ENCODE measurements at places on chromosomes 1 and 21.

- DNase-seq = peak; percentile 33
Measured at GRCh38 chr1:177256153-177257075, 85.7 kb downstream of the BRINP2 start.

DNA sequence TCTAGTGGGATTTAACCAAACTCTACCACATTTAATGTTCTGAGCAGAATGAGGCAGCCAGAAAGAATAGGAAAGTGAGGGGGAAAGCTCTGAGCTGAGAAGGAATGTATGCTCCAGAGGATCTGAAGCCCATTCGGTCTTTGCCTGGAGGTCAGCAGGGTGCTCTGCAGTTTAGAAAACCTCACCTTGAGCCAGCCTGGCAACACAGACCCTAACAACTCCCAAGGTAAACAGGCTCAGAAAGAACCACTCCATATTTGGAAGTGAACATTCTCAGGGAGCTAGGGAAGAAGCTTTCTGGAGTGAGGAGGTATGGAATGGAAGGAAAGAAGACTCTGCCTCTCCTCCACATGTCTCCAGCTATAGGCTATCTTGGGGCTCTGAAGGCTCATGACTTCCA lies 398.8 kb downstream of the SEC16B start:
- no peak for DNase-seq

- no peak for DNase-seq
Measured at GRCh38 chr1:28180306-28181305, 4.1 kb upstream of the PTAFR start.

- peak; percentile 78 for DNase-seq
Measured at GRCh38 chr1:8740034-8740449, 77.4 kb downstream of the RERE start.

GRCh38 chr1:151060657-151061421 lies 642 bp downstream of the MLLT11 start:
- peak; percentile 24 for DNase-seq

DNA sequence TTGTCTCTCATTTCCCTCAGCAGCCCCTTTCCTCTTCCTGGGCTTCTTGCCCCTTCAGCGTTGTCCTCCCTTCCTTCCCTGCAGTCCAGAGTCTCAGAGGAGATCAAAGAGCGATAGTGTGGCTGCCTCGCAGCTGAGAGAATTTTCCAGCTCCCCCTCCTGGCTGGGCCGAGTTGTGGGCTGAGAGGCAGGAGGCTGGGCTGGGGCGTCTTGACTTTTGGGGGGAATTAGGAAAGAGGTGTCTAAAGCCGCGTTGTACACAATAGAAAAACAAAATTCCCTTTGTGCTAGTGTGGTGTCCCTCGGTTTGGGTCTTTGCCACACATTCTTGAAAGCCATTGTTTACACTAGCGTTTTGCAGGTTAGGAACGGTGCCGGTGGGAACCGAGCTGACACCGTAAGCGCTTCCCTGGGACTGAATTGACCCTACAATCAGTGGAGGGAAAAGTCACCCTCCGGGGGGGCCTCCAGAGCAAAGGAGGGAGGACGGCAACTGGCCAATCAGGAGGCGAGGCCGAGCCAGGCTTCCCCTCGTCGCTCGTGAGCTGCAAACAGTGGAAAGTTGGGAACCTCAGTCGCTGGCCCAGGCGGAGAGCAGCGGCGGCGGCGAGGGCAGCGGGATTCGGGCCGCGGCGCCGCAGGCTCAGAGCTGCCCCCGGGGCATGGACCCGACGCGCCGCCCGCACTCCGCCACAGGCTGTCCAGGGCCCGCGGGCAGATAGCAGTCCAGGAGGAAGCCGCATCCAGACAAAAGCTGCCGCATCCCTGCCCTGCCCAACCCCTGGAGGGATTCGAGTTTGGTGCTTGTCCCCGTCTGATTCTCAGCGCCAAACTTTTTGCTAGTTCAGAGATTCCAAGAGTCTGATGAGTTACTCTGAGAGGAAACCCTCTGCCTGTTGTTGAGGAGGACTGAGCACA lies at the start of gene HMCN1:
Gene HMCN1, plus strand, starts transcription at position 574 of the 918 bp plus-strand sequence. CDS start 389 bp downstream, outside the sequence.
- peak; percentile 61 for DNase-seq

- no peak for DNase-seq
Measured at GRCh38 chr1:112558634-112559033, 49.9 kb downstream of the WNT2B start.

- DNase-seq = no peak
Measured at GRCh38 chr1:157469752-157470675, 82.3 kb downstream of the FCRL5 start.

DNA sequence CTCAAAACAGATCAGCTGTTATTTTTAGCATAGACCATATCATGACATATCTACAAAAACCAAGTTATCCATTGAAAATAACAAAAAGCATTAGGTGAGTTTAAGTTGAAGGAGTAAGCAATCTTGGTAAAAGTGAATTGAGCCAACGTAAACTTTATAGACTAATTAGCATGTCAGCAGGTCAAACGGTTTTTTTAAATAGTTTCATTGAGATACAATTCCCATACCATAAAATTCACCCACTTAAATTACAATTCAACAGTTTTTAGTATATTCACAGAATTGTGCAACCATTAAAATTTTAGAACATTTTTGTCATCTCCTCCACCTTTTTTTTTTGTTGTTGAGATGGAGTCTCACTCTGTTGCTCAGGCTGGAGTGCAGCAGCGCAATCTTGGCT lies 92.1 kb downstream of the TGFBR3 start:
- DNase-seq = no peak

GRCh38 chr1:240811256-240811655 lies 199.3 kb upstream of the GREM2 start:
- DNase-seq = no peak

GRCh38 chr1:119141020-119141424 lies 569 bp upstream of the WARS2 start:
- peak; percentile 36 for DNase-seq

DNA sequence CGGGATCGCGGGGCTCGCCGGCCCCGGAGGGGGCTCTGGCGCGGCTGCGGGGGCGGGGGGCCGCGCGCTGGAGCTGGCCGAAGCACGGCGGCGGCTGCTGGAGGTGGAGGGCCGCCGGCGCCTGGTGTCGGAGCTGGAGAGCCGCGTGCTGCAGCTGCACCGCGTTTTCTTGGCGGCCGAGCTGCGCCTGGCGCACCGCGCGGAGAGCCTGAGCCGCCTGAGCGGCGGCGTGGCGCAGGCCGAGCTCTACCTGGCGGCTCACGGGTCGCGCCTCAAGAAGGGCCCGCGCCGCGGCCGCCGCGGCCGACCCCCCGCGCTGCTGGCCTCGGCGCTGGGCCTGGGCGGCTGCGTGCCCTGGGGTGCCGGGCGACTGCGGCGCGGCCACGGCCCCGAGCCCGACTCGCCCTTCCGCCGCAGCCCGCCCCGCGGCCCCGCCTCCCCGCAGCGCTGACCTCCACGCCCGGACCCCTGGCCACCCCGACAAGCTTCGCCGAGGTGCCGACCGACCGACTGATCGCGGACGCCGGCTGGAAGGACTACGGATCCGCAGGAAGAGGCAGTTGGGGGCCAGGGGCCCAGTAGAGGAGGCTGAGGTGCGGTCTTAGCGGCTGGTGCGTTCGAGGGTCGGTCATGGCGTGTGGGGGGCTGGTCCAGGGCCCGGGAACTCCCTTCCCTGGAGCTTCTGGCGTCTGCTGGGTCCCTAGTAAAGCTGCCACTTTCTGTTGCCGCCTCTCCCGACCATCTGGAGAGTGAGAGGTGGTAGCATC lies 711 bp downstream of the TRNP1 start:
- peak; percentile 40 for DNase-seq

DNA sequence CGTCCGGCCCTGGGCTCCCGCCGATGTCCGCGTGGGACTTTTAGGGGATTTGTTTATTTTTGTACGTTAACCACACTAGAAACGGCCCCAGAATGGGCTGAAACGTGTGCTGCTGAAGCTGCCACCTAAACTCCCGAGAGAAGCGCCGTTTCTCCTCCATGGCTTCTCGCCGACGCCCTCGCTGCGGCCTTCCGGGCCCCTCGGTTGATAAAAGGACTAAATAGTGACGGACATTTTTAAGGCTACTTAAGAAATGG lies 678 bp upstream of the PTTG1IP start:
- DNase-seq = no peak

DNA sequence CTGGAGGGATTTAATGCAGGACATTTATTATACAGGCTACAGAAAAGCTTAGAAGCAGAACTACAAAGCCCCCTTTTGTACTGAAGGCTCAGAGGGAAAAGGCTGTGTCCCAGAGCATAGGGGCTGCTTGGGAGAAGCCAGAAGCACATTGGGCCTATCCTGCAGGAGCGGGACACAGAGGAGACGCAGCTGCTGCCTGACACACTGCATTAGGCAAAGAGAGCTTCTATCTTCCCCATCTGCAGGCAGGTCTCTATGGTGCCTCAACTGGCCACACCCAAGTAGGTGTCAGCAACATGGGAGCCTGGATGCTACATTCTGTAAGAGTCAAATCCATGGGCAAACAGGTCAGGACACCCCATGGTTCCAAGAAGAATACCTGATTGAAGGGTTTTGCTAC lies 595.9 kb downstream of the AJAP1 start:
- no peak for DNase-seq

DNA sequence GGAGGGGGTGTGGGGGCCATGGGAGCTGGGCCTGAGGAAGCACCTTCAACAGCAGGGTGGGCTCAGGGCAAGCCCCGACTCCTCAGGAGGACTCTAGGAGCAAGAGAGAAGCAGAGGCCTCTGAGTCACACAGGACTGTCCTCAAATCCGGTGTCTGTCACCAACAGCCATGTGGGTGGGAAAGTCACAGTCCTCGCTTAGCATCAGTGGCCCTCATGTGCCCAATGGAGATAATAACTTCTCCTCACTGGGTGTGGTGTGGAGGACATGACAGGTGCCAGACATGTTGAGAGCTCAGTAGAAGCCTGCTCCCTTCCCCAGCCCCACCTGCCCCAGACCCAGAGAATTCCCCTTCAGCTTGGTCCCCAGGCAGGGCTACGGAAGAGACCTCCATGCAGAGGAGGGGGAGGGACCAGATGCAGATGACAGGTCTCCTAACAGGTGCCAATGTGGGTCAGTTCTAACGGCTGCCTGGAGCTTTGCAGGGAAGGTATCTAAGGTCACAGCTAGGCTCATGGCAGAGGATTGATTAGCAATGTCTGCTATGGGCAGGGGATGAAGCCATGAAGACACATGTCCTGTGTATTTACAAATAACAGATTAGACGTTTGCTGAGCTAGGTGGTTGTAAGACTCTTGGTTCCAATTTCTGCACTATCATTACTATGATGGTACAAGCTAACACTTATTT lies 30.2 kb downstream of the TTC39A start:
- no peak for DNase-seq

- DNase-seq = no peak
Measured at GRCh38 chr1:48760857-48761256, 15.8 kb downstream of the BEND5 start.

DNA sequence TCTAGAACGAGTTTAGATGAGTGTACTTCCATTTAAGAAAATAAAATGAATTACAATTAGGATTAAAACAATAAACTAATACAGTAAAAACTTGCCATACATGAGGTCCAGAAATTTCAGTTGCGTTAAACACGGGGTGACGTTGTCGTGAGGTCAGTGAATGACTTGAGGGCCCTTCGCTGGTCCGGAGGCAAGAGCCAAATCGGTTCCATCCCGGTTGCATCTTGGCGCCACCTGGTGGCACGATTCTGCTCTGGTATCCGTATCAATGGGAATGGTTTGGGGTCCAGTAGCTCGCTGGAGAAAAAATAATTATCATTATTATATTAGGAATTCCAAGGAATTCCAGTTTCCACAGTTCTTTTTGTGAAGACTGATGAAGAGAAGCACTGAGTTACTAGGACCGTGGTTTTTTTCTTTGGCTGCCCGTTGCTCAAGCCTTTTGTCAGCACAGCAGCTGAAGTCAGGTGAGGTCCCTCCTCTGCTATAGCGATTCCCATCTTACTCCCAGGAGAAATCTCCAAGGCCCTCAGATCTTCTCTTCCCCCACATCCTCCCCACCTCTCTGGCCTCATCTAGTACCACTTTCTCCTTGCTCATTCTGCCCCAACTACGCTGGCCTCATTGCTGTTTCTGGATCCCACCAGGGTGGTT lies 161.4 kb downstream of the SLC35F3 start:
- DNase-seq = peak; percentile 77

DNA sequence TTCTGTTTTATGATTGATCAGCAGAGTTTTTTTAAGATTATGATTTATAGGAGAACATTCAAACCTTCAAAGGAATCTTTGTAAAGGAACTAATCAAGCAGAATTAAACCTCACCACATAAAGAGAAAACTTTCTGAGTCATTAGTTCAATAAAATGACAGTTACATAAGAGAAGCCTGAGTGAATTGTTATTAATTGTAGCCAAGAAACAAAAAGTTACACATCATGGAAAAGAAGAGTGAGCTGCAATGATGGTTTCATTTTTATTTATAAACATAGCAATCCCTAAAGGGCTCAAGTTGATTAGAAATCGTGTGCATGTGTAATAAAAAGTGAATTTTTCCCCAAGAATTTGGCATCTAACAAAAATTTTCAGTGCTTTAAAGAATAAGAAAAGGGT lies 731.4 kb downstream of the LTN1 start:
- no peak for DNase-seq

- DNase-seq = no peak
Measured at GRCh38 chr21:43972850-43973633, 39.1 kb upstream of the TRAPPC10 start.

- DNase-seq = no peak
Measured at GRCh38 chr1:212607913-212608391, 609 bp upstream of the ATF3 start.

DNA sequence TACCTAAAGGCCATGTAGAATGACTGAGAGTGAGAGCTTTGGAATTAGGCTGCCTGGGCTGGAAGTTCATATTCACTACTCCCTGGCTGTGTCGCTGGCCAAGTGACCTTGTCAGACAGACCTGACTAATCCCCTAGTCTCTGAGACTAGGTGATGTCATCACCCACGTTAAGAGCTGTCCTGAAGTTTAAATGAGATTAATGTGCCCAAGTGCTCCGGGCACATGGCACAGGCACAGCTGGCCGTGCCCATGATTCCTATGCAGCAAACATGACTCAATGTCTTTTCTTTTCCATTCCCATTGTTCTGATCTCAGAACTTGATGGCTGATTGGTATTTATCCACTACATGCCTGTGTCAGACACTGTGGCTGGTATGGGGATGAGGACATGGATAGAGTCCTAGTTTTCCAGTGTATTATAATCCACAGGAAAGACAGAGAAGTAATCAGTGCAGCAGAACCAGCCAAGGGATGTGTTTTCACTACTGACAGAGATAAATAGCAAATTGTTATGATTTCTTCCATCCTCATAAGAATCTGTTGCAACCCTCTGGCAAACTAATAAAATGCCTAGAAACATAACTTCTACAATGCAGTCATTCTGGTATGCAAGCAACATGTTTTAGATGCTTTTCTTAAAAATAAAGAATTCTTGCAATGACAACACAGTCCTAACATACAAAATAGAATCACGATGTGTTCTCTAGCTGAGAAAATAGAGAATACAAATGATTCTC lies 180.9 kb downstream of the PCP4 start:
- no peak for DNase-seq

DNA sequence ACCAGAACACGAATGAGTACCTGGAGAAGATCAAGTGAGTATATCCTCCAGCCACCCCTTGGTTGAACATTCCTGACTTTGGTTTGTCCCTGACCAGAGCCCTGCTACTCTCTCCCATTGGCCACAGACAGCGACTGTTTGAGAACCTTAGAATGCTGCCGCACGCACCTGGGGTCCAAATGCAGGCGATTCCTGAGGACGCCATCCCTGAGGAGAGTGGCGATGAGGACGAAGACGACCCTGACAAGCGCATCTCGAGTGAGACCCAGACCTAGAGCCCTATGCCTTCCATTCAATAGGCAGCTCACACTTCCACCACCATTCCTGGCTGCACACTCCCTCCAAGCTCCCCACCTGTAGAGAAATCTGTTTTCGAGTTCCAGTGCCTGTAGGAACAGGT lies 4.5 kb downstream of the MARCKSL1 start:
- DNase-seq = no peak

- no peak for DNase-seq
Measured at GRCh38 chr1:25909040-25909439, 2.8 kb upstream of the STMN1 start.
